Forelimb muscle (tissue), 1 donor: ENCODE measurements at places on chromosomes 5 and 9. TPM values are rescaled to one million over a fixed set of nuclear protein-coding genes. Genes with fewer than 3 reads are reported as not detected.

GRCh38 chr9:117795271-117795670 is 91.1 kb downstream of the TLR4 start:
- no peak for DNase-seq

DNA sequence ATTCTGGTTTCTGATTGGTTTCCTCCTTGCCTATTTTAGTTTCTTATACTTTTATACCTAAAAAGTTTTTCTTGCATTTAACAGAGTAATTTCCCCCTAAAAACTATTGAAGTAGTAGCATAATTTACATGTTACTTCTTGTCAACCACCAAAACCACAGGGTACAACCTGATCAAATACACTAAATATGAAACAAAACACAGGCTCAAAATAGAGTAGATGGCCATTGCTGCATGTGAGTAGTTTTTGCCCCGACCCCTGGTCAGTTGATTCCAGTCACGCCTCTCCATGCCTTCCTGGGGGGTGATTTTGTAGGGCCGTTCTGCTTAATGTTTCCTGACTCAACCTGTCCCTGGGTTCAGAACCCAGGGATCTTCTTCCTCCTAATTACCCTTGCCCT is 101.8 kb downstream of the TLE4 start:
- no peak for DNase-seq

- DNase-seq = no peak
These were observed 114.6 kb downstream of the FAM170A start for GRCh38 chr5:119743927-119744326.

- DNase-seq = no peak
These were observed 23.1 kb downstream of the SPTAN1 start for GRCh38 chr9:128575469-128575868.

- DNase-seq = no peak
These were observed 18.2 kb downstream of the FAF2 start for GRCh38 chr5:176466245-176466871.

- DNase-seq = no peak
These were observed 765 bp downstream of the MARCHF6 start for GRCh38 chr5:10354048-10354872.

DNA sequence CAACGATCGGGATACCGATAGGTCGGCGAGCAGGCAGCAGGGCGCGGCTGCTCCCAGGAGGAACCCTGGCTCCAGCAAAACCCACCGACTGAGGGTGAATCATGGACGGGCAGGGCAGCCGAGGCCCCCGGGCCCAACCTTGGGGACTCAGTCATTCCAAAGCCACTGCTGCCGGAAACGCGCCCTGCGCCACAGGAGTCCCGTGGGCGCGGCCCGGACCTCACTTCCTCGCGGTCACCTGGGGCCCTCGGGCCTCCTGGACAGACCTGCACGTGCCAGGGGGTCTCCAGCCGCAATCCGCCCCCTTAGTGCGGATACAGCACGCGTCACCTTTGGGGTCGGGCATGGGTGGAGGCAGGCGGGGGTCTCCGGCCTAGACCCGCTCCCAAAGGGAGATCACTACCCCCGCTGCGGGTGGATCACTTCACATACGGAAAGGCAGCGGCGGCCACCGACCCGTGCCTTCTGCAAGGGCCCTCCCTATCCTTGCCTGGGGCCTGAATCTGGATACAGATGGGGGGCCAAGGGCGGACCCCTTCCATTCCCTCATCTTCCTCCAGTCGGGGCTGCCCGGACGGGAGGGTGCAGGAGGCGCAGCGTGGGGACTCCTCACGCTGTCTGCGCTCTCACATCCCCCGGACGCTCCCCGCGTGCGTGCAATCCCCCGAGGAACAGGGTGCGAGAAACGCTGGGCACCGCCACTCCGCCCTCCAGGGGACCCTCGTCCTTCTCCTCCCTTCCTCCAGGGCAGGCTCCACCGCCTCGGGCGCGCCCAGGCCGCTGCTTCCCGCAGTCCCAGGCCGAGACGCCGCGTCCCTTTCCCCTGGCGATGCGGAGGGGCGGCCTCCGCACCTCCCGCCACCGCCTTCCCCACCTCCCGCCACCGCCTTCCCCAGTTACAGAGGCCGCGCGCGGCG is 586 bp downstream of the TXN start:
- DNase-seq = no peak

DNA sequence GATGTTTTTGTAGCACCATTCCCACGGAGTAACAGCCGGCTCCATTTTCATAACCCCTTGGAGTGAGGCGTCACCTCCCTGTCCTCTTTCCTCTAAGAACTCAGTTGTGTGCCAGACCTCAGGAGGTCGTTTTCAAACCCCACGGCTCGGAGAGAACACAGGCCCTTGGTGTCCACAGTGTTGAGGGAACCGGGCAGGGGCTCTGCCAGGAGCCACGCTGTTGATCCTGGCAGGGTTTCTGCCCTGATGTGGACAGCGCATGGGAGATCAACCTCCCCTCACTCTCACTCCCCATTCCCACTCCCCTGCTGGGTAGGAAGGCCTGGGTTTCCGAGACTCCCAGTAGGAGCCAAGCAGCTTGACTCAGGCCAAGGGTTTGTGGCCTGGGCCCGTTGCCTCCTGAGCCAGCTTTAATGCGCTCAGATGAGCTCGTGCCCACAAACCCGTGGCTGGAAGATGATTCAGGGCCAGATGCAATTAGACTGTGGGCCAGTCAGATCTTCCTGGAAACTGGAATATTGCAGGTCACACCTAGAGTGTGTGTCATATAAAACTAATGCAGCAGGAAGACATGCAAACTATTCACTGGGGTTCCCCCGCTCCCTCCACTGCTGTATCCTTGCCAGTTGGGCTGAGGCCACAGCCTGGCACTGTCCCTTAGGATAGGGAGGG is 133.4 kb downstream of the SLC12A2 start:
- no peak for DNase-seq

- no peak for DNase-seq
These were observed 175.1 kb downstream of the CCDC192 start for GRCh38 chr5:127878174-127878750.

- no peak for DNase-seq
These were observed 294.8 kb downstream of the ATPSCKMT start for GRCh38 chr5:9954869-9955268.

DNA sequence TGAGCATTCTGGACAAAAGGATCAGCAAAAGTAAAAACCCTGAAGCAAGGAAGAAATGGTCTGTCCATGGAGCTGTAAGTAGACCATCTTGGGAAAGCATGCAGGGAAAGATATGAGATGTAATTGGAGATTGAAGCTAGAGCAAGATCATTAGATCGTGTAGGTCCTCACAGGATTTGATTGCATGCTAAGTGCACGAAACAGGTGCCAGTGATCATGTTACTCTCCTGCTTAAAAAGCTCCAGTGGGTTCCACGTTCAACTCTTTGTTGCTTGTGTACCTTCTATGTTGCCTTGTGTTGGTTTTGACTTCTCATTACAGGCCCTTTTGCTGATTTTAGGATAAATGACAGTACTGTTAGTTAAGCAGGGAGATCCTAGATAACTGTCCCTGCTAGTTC is 442.0 kb downstream of the DMRT2 start:
- no peak for DNase-seq

GRCh38 chr9:97848480-97849237 is 4.4 kb upstream of the FOXE1 start:
- no peak for DNase-seq

DNA sequence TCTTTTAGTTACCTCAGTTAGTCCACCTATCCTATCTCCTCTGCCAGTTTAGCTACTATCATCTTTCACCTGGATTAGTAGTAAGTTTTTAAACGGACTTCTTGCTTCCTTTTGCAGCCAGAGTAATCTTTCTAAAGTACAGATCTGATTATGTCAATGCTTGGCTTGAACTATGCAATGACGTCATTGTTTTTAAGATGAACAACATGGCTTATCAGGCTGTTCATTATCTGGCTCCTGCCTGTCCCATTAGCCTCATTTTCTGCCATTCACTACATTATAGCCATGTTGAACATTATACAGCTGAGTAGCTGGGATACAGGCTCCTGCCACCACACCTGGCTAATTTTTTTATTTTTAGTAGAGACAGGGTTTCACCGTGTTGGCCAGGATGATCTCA is 98.7 kb downstream of the RANBP17 start:
- DNase-seq = peak; percentile 5

DNA sequence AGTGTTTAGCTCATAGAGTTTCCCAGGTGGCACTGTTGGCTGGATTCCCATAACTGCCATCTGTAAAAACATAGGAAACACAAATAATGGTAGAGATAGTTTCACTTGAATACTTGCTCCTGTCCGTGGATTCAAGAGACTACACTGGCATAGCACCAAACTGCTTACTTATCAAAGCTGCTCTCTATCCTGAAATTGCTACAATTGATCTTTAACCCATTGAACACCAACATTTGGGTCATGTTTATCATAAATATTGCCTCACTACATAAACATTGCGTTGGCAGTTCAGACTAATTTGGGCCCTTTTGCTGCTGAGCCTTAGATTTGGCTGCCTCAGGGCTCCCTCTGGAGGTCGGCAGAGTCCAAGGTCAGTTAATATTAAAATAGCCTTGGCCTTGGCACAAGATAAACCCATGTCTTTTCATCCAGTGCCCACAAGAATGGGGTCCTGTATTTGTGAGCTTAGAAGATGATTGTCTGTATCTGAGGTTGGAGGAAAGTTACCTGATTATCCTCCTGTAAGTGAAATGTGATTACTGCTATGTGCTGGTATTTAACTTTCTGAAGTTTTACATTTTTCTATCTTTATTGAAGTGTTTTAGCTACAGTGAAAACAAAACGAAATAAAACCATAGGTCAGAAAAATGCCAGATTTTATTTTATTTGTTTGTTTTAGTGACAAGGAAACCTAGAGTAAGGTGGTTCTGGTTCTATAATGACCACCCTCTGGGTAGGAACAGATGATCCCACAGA is 4.0 kb upstream of the RANBP3L start:
- peak; percentile 22 for DNase-seq

DNA sequence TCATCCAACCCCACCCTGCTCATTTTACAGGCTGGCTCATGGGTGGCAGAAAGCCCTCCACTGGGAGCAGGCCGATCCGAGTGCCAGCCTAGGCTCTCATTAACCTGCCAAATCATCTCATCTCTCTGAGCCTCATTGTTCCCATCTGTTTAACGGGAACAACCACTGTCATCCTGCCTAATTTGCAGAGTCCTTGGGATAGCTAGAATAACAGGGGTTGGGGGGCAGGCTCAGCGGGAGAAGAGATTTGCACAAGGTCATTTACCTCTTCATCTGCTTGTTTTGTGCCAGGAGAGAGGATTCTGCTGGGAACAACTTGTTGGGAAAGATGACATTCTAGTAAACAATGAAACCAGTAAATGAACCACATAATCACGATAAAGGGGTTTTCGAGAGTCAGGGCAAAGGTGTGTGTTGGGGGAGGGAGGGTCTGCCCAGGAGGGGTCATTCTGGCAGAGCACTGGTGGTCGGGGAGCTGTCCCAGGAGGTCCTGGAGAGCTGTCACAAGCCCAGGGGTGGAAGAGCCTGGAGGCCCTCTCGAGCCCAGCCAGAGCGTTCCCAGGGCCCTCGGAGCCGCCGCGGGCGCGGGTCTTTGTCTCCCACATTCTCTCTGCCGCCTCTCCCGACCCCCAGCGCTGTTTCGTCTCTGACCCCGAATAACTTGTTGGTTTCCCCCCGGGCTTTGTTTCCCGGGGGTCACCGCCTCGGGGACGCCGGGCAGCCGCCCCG is 22.8 kb upstream of the NDST1 start:
- no peak for DNase-seq

DNA sequence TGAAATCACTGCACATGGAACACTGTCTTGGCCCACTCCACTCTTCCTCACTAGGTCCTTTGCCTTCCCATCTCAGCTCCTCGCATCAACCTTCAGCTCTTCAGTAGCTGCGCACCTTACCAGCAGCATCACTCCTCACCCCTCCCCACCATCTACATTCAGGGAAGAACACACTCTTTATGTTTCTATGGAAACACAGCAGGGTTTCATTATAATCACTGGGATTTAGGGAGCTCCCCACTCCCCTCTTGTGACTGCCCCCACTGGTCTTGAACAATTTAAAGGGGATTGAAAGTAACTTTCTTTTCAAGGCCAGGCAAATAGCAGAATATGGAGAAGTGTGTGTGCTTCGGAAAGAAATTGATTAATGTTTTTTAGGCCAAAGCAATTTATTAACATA is 111.2 kb downstream of the INSYN2B start:
- DNase-seq = no peak

- DNase-seq = no peak
These were observed 246.7 kb upstream of the ADRA1B start for GRCh38 chr5:159669559-159669958.

GRCh38 chr5:176676361-176676824 is 29.1 kb downstream of the TSPAN17 start:
- DNase-seq = no peak

GRCh38 chr9:125841444-125841843 is 94.3 kb downstream of the PBX3 start:
- DNase-seq = no peak

DNA sequence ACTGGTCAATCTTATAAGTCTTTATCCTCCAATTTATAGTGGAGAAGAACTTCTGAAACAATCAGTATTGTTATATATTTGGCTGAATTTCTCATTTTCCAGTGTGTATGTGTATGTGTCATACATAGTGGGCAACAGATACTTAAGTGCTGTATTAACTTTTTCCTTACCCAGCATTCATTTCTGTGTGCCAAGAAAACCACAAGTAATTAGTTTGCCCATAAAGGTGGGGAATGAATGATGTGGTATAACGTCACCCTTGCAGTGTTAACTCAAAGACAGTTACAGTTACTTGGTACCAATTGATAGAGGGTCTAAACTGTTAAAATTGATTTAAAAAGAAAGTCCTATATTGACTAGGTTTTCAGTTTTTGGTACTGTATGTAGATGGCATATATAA is 2.0 kb downstream of the OGN start:
- DNase-seq = no peak

- DNase-seq = peak; percentile 13
These were observed 142.1 kb upstream of the ADAMTSL1 start for GRCh38 chr9:18331808-18332209.

GRCh38 chr5:124030043-124030491 is 518.1 kb downstream of the CSNK1G3 start:
- no peak for DNase-seq

GRCh38 chr9:128204858-128205257 is 1.7 kb downstream of the DNM1 start:
- DNase-seq = no peak

The ROR2 gene
- polyA plus RNA-seq = 2.7 TPM

The GRXCR2 gene
- not detected for polyA plus RNA-seq

The FPGS gene
- polyA plus RNA-seq = 39.5 TPM

The GPR151 gene
- not detected for polyA plus RNA-seq

The PHF24 gene
- polyA plus RNA-seq = 0.09 TPM

The CARTPT gene
- polyA plus RNA-seq = not detected

The TRIM36 gene
- polyA plus RNA-seq = 2.5 TPM

The FBN2 gene
- 41.0 TPM for polyA plus RNA-seq

The ACTBL2 gene
- polyA plus RNA-seq = not detected

The COL23A1 gene
- polyA plus RNA-seq = 10.1 TPM

The SPINK7 gene
- polyA plus RNA-seq = 0.23 TPM

The SOX30 gene
- polyA plus RNA-seq = 0.42 TPM

The FAM221B gene
- polyA plus RNA-seq = 0.18 TPM

The PALM2AKAP2 gene
- 30.6 TPM for polyA plus RNA-seq

The DBH gene
- polyA plus RNA-seq = 0.72 TPM

The PCDHA6 gene
- polyA plus RNA-seq = 0.06 TPM

The SLC6A3 gene
- not detected for polyA plus RNA-seq

The ANKRD18B gene
- polyA plus RNA-seq = 0.06 TPM

The CKMT2 gene
- 102 TPM for polyA plus RNA-seq

The PKD2L2 gene
- 0.83 TPM for polyA plus RNA-seq
